ENCODE measurements at places on chromosomes 3 and 15.

DNA sequence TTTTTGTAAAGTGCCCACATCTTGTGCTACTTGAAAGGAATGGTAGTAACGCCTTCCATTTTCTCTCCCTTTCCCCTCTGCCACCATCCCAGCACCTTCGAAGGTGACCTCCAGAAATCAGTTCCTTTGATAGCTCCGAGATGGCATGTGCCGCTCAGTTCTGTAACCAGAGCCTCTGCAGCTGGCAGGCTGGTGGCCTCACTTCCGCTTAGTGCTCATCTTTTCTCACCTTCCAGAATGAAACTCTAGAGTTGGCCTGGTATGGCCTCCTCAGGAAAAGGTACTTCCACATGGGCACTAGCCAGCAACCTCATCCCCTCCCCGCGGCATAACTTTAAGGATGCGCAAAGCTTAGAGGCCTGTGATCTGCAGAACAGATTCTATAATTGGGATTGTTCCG, 38.8 kb downstream of the ETV5 start:
- no peak for DNase-seq

DNA sequence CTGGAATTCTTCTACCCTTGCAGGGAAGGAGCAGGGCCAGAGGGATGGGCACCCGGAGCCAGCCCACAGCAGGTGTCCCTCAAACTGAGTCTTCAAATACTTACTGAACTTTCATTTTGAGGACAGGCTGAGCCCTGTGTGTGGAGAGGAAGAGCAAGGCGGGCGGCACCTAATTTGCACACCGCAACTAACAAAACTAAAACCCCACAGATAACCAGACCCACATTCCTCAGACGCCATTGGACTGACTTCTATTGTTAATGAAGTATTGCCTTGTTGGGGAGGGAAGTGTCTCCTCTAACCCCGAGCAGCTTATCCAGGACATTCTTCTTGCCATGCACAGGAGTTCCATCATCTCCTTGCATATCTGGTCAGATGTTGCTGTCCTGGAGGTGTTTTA, 105.2 kb upstream of the NR2E3 start:
- DNase-seq = peak; percentile 69

GRCh38 chr3:54900838-54901591, 26.8 kb downstream of the LRTM1 start:
- peak; percentile 46 for DNase-seq

GRCh38 chr3:183532620-183533411, 22.7 kb downstream of the KLHL6 start:
- no peak for DNase-seq

GRCh38 chr15:63022181-63022580, 20.4 kb upstream of the TPM1 start:
- DNase-seq = no peak

DNA sequence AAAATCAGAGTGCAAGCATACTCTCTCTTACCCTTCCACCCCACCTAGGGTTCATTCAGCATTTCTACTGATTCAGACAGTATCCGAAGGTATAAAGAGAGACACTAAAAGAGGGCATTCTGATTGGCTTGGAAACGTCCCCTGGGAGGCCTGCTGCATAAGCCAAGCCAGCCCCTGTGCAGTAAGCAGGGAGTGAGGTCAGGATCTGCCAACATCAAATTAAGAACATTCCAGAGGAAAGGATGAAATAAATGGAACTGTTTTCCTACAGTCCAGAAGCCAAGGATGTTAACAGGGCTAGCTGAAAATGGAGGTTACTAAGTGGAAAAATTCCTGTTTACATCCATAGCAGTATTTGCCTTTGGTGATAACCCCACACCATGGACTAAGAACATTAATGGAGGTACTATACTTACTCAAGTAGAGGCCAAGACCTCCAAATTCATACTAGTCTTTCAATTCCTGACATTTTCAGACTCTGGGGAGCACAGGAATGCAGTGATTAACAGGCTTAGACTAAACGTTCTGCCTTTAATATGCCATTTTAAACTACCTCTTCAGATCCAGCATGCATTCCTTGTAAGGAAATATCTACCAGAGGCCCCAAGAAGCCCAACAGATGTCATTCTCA, 34.5 kb downstream of the NPTN start:
- DNase-seq = peak; percentile 65

DNA sequence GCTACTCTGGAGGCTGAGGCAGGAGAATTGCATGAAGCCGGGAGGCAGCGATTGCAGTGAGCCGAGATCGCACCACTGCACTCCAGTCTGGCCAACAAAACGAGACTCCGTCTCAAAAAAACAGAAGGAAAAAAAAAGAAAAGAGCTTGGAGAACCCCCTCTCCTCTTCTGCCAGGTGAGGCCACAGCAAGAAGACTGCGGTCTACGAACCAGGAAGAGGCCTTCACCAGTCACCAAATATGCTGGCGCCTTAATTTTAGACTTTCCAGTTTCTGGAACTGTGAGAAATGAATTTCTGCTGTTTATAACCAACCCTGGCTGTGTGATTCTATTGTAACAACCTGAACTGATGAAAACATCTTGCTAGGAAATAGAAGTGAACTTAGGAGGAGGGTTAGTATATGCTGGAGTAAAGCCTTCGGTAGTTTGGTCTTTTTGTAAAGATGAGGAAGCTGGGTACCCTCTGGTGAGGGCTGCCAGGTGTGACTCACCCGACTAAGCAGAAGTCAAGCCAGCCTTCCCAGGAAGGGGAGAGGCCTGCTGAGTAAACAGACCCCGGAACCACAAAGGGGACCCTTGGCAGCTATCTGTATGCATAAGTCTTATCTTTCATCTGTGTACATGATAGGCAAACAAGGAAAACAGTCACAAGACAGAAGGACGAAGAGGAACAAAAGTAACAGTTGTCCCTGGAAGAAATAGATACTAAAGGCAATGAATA, 78.7 kb downstream of the KLF13 start:
- DNase-seq = no peak

DNA sequence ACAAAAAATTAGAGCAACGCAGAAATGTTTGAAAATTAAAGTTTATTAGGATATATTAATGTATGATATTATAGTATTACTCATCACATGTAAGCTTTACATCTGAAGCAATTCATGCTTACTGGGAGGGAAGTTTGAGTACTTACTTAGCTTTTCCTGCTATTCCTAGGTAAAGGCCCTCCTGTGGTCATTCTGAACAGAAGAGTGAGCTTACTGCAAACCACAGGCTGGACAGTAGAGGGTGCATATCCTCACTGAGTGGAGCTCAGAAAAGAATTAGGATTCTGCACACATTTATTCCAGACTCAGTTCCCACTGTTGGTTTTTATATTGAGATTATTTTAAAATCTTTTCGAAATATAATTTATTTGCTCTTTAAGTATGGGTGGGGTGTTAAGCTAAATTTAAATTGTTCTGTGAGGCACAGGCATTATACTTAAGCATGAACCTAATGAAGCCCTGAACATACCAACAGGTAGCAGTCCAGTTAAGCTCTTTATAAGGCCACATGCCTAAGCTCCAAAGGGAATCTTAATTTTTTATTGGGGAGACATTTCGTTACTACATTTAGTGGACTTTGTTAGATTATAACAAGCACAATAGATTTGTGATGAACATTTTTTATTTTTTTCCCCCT, 10.2 kb downstream of the MRPS22 start:
- DNase-seq = peak; percentile 70

DNA sequence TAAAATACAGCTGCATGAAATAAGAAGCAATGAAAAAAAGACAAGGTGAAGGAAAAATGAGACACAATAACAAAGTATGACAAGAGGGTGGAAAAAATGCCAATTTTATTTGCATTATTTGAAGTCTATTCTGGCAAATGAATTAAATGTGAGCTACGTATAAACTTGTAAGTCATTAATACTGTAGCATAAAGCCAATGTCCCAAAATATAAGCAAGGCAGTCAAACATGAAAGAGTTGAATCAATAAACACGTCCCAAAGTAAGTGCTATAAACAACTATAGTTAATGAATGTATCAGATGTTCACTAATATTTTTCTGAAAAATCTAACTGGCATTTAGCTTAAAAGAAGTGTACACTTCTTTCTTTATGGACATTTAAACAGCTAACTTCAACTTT, 481.9 kb downstream of the ROBO1 start:
- no peak for DNase-seq

DNA sequence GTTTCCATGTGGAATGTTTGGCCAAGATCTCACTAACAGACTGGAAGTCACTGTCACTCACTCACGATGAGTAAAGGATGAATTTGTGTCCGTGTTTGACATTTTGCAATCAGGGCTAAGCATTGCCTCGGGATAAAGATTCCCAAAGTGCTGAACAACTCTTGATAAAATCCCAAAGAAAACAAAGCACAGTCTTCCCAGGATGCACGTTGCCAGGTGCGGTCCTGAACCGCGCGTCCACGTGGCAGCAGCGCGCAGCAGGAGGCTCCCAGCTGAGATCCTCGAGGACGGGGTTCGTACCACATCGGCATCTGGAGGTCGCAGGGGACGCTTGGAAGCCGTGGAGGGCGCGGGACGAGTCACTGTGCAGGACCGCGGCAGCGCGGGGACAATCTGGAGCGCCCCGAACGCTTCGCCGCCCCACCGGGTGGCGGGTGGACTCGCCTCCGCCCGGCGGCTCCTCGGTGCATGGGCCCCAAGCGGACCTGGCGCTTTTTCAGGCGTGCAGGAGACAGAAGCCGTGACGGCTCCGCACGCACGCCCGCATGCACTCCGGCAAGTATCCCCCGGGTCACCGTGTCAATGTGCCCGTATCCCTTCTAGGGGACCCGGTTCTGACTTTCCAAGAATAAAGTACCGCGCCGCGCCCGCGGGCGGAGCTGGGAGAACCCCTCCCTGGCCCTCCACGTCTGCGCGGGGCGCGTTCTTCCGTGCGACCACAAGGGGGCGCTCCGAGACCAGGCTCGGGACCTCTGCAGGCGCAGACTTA, 17.7 kb downstream of the CPN2 start:
- DNase-seq = peak; percentile 94

- no peak for DNase-seq
Observed at GRCh38 chr3:14803981-14804834, 14.6 kb upstream of the FGD5 start.

GRCh38 chr3:72282918-72283317, 498.0 kb upstream of the PROK2 start:
- DNase-seq = no peak

- no peak for DNase-seq
Observed at GRCh38 chr3:128144512-128145187, 8.6 kb upstream of the EEFSEC start.

DNA sequence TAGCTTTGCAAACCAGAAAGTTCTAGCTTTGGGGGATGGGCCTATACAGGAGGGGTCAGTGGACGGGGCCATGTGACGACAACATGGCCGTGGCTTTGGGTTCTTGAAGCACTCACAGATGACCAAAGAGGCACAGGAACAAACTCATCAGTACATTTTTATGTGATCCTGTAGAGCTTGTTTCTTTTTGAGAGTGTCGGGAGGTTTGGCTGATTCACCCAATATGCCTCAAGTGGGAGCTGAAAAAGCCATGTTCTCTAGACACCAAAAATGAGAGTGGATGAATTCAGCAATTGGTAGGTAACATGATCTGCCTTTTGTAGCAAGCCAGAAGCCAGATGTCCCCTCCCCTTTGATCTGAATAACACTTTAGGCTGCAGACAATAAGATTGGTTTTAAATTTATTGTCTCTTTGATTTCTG, 30.1 kb downstream of the GREM1 start:
- peak; percentile 15 for DNase-seq

- no peak for DNase-seq
Observed at GRCh38 chr15:97748576-97748975, 211.9 kb upstream of the ARRDC4 start.

DNA sequence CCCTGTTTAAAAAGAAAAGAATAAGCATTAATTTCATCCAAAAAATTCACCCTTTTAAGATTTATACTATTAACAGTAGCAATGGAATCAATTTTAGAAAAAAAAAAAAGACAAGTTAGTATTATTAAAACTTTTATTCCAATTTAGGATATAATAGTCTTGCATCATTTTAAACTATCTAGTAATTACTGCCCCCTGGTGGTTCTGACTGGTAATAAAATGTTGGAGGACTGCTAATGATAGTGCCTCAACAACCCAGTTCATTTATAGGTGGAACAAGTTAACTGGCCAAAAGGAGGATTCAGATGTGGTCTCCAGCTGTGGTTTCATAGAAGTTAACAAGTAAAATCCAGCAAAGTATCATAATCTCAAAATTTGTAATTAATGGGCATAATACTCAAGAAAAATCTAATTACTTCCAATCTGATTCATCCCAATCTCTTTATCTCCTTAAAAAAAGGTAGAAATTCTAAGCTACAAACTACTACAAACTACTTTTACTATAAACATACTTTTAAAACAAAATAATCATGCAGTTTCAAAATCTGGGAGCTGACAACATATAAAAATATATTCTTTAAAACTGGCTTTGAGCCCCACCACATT, 30.7 kb upstream of the WDR49 start:
- DNase-seq = peak; percentile 74

DNA sequence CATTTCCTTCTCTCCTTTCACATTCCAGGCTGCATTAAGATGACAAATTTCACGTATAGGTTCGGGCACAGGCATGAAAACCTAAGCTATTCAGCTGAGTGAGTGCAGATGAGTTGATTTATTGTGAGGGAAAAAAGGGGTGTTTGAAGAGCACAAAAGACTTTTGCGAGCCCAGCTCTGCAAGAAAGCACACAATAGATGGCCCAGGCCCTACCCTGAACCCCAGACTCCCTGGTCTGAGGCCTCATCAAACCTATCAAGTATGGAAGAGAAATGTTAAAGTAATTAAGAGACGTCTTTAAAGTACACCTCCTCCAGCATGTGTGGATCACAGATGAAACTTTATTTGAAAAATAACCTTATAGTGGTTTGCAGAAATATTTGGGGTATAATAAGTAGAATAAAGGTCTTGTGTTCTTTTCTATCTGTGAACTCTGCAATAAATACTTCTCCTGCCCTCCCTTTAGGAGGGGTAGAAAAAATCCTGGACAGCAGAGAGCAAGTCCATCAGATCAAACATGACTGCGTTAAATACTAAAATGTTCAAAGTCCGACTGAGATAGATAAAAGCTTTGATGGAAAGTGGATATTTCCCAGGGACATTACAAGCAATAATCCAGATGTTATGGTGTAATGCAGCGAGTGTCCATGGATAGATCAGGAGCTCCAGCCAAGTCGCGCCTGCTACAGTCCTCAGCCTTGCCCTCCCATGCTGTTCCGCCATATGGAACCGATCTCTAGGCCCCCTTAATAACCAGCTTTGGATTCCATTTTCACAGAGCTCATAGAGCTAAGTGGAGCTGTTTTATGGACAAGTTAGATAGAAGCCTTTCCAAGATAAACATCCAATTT, 121.5 kb downstream of the MCTP2 start:
- DNase-seq = no peak

- DNase-seq = no peak
Observed at GRCh38 chr3:98877132-98877531, 24.4 kb downstream of the DCBLD2 start.

DNA sequence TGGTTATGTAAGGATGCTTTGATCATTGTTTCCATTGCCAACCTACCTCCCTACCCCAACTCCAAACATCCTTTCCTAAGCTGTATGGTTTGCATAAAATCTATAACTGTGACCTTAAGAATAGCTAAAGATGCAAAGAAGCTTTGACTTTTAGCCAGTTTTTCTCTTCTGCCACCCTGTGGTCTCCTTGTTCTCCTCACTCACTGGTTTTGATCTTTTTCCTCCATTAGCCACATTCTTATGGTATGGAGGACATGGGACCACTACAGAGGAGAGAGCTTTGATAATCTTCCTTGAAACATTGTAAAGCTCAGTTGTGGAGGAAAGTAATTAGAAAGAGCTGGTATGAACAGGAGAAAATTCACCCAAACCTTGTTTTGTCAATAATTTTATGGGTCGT, 115.9 kb downstream of the NEK11 start:
- DNase-seq = no peak

- peak; percentile 83 for DNase-seq
Observed at GRCh38 chr3:16332904-16333426, 68.0 kb downstream of the OXNAD1 start.

- DNase-seq = peak; percentile 96
Observed at GRCh38 chr15:70195587-70196305, 98.0 kb upstream of the TLE3 start.
